ENCODE measurements at places on chromosomes 16 and 17.

DNA sequence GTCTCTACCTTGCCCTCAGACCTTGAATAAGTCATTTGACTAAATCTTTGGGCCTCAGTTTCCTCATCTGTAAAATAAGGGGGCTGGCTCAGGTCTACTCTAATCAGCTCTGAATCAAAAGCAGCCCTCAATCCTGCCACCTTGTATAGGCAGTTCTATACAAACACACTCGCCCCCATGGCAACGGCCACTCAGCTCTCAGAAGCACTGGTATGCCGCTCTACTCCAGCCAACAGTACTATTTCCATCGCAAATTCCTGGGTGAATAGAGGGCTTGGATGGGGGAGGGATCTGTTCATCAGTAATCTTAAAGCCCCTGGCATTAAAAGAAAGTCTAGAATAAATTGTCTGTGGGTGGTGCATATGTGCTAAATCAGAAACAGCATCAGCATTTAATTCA, 21.2 kb upstream of the TAOK1 start:
- DNase-seq, result no peak

DNA sequence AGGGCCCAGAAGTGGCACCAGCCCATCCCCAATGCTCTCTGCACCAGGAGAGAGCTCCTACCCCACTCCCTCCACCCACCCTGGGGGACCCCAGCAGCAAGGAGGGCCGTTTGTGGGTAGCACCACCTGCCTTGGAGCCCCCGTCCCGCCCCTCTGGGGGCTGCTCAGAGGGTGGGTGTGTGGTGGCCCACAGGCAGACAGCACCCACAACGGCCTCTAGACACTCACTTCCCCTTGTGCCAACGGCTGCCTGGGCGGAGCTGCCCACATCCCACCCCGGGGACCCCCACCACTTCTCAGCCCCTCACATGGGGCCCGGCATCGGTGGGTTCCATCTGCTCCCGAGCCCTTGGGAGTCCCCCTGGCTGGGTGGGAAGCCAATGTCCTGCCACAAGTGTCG, 33.3 kb downstream of the BAHCC1 start:
- DNase-seq, result no peak

DNA sequence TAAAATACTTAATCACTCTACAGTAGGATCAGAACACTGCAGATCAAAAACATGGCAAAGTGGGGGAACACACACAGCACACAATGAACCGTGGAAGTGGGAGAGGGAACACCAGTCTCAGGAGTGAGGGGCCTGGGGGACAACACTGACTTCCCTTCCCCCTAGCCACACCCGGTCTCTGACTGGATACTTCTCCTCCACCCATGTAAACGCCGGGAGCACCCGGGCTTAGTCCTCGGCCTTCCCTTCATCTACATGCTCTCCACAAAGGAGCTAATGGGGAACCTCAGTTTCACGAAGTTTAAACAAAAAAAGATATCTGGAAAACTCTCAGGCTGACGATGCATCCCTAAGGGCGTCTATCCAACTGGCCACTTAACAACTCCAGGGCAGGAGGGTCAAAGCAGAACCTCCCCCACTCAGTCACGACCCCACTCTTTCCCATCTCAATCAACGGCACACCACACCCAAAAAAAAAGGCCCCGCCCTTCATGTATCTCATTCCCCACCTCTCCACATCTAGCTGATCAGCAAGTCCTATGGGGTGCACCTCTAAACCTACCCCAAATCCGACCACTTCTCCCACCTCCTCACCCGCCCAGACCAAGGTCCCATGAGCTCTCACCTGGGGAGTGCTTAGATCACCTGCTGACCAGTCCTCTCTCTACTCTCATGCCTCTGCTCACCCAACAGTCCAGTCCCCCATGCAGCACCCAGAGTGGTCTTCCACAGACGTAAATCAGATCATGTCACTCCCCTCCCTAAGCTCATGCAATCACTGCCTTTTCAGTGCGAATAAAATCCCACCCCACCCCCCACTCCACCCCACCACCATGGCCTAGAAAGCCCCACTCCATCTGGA, 7.4 kb downstream of the ZDHHC7 start:
- no peak for DNase-seq

DNA sequence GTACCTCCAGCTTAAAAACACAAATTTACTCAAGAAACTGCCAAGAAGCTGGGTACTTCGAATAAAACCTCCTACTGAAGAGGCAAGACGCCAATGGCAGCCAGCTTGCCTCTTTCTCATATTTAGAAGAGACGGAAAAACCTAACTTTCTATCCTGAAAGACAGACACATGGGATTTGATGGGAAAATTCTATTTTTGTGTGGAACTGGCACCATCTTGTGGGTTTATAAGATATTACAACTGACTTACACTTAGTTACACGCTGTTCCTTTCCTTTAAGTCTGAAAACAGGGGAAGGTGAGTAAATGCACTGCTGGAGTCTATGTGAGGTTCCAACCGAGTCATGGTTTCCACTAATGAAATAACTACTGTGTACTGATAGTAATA, 10.3 kb downstream of the ZNF18 start:
- DNase-seq, result no peak

DNA sequence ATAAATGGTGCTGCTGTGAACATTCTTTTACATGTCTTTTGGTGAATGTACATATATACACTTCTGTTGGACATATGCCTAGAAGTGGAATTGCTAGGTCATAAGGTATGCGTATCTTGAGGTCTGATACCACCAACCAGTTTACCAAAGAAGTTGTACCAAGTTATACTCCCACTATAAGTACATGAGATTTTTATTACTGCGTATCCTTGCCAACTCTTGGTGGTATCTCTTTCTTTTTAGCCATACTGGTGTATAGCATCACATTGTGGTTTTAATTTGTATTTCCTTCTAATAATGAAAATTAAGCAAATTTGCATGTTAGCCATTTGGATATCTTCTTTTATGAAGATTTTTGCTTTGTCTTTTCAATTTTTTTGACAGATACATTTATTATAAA, 80.5 kb downstream of the ATF7IP2 start:
- no peak for DNase-seq

- no peak for DNase-seq
Observed at GRCh38 chr16:67845291-67846062, 1.3 kb upstream of the NUTF2 start.

GRCh38 chr16:84911486-84912216, 91.9 kb downstream of the CRISPLD2 start:
- DNase-seq, result no peak

DNA sequence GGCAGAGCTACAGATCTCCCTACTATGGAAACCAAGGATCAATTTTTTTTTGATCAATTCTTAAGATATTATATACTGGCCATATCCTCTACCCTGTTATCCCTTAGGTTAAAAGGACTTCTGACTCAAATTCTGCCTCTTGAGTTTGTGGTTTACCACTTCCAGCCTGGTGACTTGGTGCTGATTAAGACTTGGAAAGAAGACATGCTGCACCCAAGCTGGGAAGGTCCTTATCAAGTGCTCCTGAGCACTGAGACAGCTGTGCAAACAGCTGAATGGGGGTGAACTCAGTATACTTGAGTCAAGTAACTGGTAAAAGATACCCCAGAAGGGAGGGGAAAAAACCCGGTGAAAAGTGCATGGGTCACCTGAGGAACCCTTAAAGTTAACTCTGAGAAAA, 20.5 kb upstream of the SPACA3 start:
- no peak for DNase-seq

DNA sequence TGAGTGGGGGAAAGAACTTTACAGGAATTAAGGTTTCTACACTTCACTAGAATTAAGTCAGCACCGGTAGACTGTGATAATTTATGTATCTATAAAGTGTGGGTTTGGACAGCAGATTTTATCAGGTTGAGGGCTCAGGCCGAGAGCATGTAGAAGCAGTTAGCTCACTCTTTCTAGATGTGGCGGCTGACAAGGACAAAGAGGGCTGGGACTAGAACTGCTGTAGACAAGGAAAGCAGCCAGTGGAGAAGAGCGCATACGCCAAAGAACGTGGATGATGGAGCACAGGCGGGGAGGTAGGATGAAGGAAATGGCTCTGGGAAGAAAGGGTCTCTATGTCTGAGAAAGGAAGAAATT, 504 bp upstream of the GOSR1 start:
- no peak for DNase-seq

DNA sequence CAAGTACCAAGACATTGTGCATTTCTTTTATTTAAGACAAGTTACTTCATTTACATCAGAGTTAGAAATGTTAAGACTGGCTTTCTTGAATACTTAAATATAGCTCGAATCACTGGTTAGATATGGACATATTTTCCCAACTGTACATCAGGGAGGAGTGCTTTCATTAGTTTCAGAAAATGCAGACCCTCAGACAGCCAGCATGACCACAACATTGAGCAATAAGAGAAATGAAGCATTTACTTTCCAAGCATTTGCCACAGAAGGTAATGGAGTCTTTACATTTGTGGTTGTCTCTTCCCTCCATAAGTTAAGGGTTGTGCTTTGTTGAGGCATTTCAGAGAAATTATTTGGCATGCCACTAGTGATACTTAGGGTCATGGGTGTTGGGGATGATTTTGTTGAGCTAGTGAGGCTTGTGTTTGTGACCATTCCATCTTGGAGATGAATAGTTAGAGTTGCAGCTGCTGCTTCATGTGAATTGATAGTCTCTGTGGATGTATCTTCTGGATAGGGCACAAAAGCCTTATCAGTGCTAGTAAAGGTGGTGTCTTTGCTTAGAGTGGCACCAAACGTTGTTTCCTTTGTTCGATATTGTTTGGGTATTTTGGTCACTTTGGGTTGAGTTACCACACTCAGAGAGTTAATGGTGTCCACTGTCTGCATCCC, 2.1 kb downstream of the OMG start:
- DNase-seq, result no peak

DNA sequence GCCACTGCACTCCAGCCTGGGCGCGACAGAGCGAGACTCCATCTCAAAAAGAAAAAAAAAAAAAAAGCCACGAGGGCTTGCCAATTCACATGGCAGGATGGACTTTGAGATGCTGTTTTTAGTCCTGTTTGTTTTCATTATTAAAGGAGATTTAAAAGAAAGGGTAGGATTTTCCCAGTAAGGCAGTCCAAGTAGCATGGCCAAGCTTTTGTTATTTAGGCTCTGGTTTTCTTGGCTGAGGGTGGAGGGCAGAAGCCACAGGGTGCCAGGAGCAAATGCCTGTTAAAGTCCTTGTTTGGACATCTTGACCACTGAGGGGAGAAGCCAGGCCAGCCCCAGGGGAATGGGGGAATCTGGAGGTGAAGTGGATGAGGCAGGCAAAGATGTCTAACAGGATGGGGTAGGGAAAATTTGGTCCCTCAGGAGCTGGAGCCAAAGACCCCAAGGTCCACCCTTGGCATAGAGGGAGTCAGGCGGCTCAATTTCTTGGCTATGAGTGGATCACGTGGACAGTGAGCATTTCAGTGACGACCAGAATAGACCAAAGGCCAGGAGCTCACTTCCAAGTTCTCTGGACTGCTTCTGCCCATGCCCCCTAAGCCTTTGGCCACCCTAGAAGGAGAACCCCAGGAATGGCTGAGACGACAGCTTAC, 20.8 kb upstream of the PLLP start:
- DNase-seq, result no peak

Data from activated CD4-positive, alpha-beta T cell treated with anti-CD3 and anti-CD28 coated beads, Interleukin-2, amount 50 U/mL, for 24 hours (primary cell).